ENCODE measurements at places on chromosomes 7 and 10.

- no peak for ATAC-seq
Measured at GRCh38 chr7:36474283-36475010, 84.8 kb downstream of the ANLN start.

DNA sequence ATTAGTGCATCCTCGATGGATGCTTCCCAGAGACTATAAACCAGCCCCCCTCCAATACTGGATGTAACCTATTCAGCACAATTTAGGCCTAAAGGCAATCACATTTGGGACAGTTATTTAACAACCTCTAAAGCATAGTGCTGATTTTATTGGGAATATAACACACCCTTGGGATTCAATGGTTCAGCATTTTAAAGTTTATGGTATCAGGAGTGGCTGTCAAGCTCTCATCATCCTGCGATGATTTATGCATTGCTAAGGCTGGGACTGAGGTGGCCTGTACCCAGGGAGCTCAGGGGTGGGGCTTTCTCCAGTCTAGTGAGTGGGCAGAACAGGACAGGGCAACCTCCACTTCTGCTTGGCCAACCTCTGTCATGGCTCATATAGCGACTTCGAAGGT lies 464.9 kb downstream of the INHBA start:
- no peak for ATAC-seq

DNA sequence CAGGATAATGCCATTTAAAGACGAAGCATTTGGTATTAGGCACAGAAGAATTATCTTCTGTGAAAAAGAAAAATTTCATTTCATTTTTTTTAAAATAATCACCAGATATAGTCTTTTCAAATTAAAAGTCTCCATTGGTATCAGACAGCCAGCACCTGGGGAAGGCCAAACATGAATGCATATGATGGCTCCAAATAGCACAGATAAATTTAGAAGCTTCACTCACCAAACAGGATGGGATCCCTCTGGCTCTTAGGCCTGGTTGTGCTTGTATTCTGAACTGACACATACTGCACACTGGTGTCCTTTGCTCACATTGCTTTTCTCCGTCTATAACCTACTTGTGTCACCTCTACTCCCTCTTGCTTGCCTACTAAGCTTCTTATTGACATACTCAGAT lies 169.5 kb upstream of the CHRM2 start:
- no peak for ATAC-seq

- ATAC-seq: no peak
Measured at GRCh38 chr10:63562857-63563256, 41.7 kb downstream of the REEP3 start.

GRCh38 chr10:74542077-74542476 lies 284.3 kb upstream of the KAT6B start:
- ATAC-seq: no peak

DNA sequence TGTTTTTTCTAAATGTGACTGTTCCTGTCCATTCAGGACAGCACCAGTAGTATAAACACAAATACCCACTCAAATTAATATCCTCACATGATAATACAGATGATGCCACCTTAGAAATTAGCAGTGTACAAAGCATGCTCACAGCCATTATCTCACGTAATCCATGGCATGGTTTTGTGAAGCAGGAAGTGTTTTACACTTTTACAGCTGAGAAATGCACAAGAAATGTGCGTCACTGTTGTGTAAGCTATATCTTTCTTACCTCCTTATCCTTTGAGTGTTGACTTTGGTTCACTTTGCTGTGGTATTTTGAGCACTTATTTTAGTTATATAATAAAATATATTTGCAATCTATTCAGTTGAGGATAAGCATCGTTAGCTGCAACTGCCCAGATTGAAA lies 31.6 kb downstream of the NKX2-3 start:
- no peak for ATAC-seq

Data from SK-N-SH treated with all-trans-retinoic acid at 6 μM for 48 hours (cell line).